ENCODE measurements at places on chromosomes 7 and 10.

DNA sequence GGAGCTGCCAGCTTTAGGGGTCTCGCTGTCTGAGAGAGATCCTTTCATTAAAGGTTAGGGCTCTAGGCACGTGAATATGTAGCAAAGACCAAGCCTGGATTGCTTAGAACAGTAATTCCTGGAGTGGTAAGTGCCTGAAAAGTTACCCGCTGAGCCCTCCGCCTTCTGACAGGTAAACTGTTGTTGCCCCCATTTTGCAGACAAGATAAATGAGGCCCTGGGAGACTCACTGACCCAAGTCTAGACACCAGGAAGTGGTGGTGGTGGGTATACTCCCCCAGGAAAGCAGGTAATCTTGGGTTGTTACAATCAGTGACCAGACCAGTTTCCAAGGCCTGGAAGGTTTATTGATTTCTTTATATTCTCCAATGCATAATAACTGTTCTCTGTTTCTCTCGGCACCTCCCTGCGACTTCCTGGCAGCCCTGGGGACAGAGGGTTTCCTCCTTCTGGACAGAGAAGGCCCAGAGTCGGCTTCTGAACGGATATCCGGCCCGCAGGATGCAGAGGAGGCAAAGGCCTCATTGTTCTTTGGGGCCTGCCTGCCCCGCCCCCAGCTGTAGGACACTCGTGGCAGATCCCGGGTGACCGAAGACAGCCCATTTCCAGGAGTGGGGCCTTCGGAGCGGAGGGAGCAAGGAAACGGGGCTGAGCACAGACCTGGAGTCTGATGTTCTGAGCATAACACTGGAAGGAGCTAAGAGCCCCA lies 1.3 kb upstream of the GRK5 start:
- no peak for DNase-seq

GRCh38 chr7:16021851-16022250 lies 335.4 kb upstream of the MEOX2 start:
- DNase-seq, result no peak

GRCh38 chr10:71354776-71355175 lies 35.7 kb downstream of the SLC29A3 start:
- no peak for DNase-seq

DNA sequence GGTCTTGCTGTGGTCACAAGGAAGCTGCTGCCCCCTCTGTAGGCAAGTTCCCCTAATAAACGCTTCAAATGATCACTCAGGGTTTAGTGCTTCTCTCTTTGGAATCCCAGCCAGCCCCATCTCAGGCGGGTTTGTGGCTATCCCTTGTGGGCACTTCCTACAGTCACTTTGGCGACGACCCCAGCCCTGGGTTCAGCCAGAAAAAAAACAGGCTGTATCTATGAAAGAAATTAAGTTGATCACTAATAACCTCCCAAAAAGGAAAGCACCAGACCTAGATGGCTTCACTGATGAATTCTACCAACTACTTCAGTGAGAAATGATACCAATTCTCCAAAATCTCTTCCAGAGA lies 208.2 kb downstream of the MAD1L1 start:
- no peak for DNase-seq

DNA sequence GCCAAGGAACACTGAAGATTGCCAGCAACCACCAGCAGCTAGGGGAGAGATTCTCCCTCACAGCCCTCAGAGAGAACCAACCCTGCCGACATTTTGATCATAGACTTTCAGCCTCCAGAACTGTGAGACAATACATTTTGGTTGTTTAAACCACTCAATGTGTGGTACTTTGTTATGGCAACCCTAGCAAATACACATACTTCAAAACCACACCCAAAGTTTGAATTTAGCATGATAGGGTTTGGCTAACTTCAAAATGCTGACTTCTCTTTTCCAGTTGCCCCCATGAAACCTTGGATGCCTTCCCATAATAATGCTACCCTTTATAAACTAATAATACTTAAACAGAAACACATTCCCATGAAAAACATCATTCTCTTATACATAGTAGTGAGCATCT lies 149.8 kb downstream of the DGKI start:
- DNase-seq, result no peak

- DNase-seq, result no peak
Measured at GRCh38 chr10:13563481-13564445, 23.0 kb upstream of the PRPF18 start.

GRCh38 chr10:106347547-106347946 lies 817.0 kb downstream of the SORCS1 start:
- no peak for DNase-seq

- DNase-seq, result no peak
Measured at GRCh38 chr7:117673839-117674238, 194.0 kb downstream of the CFTR start.

GRCh38 chr7:141268614-141269013 lies 194.8 kb downstream of the TMEM178B start:
- no peak for DNase-seq

GRCh38 chr10:3647074-3647473 lies 137.9 kb downstream of the KLF6 start:
- no peak for DNase-seq

DNA sequence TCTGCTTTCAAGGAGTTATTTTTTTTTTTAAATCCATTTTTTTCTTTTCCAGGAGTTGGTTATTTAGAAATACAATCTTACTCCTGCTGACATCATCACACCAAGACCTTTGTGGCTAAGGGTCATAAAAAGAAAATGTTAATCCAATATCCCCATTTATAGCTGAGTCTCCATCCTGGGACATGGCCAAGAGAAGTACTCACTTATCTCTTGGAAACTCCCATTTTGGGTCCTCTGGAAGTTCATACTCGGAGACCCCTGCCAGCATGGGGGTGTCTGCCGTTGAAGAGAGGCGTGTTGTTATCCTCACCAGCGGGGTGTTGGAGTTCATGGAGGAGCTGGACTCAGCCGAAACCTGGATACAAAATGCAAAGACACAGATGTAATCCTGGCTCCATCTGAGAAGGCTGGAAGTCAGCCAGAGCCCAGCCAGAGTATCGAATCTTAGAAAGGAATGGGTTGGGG lies 94.6 kb downstream of the FGFR2 start:
- DNase-seq, result no peak

GRCh38 chr7:27614095-27614494 lies 48.6 kb downstream of the HIBADH start:
- DNase-seq, result no peak

GRCh38 chr7:158445421-158446175 lies 142.0 kb downstream of the PTPRN2 start:
- no peak for DNase-seq

- no peak for DNase-seq
Measured at GRCh38 chr7:43135129-43135528, 22.7 kb downstream of the HECW1 start.

GRCh38 chr10:124476043-124476725 lies 14.6 kb downstream of the LHPP start:
- DNase-seq, result no peak

DNA sequence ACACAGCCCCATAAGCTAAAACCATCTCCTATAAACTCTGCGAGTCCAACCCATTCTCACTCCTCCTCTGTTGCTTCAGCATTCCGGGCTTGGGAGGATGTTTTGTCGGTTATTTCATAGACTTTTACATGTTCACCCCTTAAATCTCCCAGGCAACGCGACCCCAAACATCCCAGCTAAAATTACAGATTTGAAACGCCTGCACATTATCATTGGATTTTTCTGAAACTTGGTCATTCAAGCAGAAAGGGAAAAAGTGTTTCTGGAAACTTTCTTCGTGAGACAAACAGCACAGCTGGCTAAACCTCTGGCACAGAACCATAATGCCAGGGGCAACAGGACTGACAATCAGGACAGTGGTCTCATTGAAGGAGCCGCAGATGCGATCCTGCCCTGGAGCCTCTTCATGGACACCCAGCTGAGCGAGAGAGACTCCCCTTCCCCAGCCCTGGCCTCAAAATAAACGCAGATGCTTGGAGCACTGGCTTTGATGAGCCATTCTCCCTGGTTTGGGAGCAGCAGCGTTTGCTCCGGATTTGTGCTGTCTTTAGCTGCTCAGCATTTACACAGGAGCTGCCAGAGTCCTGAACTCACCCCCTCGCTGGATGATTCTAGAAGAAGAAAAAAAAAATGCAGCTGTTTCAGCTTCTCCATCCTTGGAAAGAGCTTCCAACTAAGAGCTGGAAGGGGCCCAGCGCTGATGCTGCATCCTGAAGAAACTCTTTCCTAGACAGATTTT lies 30.1 kb downstream of the AFAP1L2 start:
- DNase-seq, result no peak

GRCh38 chr10:129126982-129127381 lies 340.1 kb upstream of the MGMT start:
- no peak for DNase-seq

DNA sequence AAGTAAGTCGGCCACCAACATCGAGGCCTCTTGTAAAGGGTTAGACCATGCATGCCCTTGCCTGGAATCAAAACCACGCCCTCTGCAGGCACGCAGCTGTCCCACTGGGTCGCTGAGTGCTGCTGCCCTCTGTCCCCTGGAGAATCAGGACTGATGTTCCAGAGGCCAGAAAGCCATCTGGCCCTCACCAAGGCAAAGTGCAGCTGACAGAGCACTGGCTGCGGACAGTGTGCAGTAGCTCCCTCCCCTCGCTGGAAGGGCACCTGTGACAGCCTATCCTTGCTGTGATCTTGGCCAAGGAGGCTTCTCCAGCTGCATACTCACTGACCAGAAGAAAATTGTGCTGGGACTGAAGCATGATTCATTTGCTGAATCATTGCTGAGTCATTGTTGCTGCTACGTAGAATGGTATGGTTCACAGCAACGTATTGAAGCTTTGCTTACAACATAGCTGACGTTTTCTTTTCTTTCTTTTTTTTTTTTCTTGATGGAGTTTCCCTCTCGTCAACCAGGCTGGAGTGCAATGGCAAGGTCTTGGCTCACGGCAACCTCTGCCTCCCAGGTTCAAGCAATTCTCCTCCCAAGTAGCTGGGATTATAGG lies 30.4 kb downstream of the DDC start:
- DNase-seq, result peak; percentile 99

DNA sequence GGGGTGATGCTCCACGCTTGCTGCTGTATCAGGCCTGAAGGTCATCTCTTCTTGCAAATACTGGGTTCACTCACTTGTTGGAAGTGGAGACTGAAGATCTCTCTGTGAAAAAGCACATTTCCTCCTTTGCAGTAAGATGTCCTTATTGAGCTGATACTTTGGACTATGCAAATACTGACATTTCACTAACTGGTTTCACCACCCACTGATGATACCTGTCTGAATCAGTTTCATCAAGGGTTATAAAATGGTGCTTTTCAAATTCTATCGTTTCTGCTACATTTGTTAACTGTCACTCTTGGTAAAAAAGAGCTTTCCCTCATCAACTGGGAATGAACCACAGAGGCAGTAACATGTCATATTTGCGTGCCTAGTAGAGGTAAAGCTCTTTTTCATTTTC lies 35.5 kb downstream of the RAB19 start:
- no peak for DNase-seq

DNA sequence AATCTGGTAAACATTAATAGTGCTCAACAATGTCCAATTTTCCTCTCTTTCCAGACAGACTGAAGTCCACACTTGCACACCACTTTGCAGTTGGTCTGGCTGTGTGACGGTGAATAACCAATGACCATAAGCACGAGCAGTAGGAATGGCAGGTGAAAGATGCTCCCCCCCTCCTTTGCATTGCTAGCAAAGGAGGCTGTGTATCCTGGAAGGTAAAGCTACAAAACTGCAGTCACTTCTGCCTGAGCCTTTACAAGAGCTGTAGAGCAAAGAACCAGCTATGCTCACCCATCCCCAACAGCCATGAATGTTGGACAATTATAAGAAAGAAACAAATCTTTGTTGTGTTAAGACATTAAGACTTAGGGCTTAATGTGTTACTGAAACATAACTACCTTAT lies 178.0 kb downstream of the IPMK start:
- no peak for DNase-seq

DNA sequence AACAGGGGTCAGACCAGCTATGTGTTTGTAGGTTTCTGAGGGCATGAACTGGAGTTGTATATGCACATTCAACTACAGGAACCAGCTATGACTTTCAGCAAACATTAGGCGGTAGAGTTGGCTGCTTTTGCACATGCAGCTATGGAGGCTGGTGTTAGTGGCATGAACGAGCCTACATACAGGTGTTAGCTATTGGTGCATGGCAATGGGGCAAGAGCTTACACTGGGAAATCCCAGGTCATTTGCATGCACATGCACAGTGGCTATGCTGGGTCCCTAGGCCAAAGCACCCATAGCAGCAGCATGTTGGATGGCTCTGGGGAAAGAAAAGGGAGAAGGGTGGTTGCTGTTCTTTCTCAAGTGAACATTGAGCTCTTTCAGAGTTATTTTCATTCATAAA lies 1018.5 kb upstream of the PHF14 start:
- no peak for DNase-seq

GRCh38 chr10:3942937-3943489 lies 158.0 kb upstream of the KLF6 start:
- DNase-seq, result no peak

- DNase-seq, result no peak
Measured at GRCh38 chr7:24555719-24556118, 17.5 kb upstream of the PALS2 start.

GRCh38 chr7:8052824-8053223 lies 84.2 kb downstream of the GLCCI1 start:
- DNase-seq, result no peak

- no peak for DNase-seq
Measured at GRCh38 chr7:53531-53930, 138.8 kb upstream of the FAM20C start.

- no peak for DNase-seq
Measured at GRCh38 chr10:113420733-113421675, 131.8 kb upstream of the HABP2 start.

GRCh38 chr7:74258639-74259038 lies 4.4 kb upstream of the RFC2 start:
- DNase-seq, result no peak

- DNase-seq, result no peak
Measured at GRCh38 chr10:101968940-101969321, 87.0 kb downstream of the ARMH3 start.
